ENCODE measurements at places on chromosomes 7 and 10.

- no peak for DNase-seq
Measured at GRCh38 chr10:36366843-36367242, 724.7 kb upstream of the FZD8 start.

- DNase-seq = no peak
Measured at GRCh38 chr10:75400163-75400770, 1.3 kb downstream of the ZNF503 start.

DNA sequence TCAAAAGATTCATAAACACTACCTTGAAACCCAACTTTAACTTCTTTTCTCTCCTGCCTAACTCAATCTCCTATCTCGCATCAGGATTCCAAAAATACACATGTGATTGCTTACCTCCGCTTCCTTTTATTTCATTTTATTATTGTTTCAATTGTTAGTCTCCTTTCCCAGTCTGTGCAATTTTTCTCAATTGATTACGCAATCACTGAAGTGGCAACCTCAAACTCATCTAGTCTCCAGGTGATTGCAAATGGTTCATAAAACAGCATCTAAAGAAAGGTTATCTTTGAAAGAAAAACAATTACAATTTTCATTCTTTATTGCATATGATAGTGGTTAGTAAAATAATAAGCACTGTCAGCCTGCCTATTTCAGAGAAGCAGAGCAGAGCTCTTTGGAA lies 45.6 kb downstream of the CHRM2 start:
- no peak for DNase-seq

- no peak for DNase-seq
Measured at GRCh38 chr7:3143869-3144775, 100.5 kb upstream of the CARD11 start.

DNA sequence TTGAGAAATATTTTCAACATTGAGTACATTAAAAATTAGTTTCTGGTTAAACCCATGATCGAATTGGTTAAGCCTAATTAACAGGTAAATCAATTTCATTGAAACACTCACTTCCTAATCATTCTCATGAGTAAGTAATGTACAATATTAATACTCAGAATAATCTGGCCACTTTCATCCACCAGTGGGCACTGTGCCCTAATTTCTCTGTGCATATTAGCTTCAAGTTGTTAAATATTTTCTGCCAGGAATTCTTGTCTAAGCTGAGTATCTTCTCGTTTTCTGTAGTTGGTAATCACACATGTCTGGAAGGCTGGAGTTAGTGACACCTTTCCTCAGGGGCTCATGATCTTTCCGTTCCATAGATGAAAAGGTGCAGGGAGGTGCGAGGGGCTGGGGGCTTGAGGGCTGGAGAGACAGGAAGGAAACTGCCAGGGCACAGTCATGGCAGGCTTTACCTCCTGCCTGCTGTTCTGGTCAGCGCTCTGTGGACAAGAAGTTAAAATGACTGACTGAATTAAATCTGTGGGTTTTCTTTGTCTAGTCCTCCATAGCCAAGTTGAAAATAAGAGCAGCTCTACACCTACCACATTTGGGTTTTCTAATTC lies 71.9 kb downstream of the WIPF3 start:
- DNase-seq = peak; percentile 7

DNA sequence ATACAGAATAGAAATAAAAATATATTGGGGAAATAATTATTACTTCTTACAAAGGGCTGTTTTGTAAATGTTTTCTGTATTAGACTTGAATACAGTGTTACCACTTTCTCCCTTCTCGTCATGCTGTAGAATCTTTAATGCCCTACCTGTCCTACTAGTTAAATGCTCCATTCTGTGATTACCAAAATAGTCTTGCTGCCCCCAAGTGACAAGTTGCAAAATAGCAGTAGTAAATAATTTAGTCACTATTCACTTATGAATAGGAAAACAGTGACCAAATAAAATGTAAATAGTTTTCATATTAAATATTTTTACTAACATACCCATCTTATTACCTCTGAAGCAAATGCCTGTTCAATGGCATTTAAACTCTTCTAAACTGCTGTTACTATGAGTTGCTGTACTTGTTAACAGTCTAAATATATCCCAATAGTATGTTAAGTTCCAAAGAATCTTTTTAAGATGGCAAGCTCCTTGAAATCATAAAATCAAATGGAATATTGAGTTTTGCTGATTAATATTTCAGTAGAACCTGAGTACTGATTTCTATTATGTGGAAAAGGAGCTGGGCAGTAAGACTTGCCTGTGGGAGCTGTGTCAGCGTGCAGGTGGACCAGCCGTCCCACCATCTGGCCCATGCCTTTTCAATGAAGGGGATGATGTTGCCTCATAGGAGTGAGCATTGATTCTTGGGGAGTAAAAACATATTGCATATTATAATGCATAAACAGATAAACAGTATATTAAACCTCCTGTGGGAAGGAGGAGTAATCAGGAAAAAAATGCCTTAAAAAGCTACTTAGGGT lies 18.1 kb upstream of the OIT3 start:
- peak; percentile 4 for DNase-seq

Data from NCI-H2029 treated with DMSO at 0.1 percent for 48 hours (cell line).